CD8-positive, alpha-beta memory T cell (primary cell): ENCODE measurements at places on chromosomes 6 and 20. TPM values are rescaled to one million over a fixed set of nuclear protein-coding genes. Genes with fewer than 3 reads are reported as not detected.

The TRIM26 gene
- 94.6 TPM for total RNA-seq

DNA sequence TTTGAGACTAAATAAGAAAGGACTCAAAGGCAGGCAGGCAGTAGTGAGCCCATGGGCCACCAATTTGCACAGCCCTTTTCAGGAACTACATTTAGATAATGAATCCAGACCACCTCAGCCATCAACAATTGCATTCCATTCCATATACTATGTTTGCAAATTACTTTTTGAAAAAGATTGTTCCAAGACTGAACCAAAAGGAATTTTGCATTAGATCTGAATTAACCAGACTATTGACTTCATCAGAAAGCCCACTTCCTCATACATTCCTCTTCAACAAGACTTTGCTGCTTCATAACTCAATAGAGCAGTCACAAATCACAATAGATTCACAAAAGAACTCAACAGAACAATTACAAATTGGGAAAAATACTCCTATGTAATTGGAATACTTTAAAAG lies 229.1 kb downstream of the SIM1 start:
- H3K27ac ChIP-seq, result no peak overlapping the region
- no peaks in the 10 kb centered on the region for H3K27me3 ChIP-seq
- DNase-seq, result no peak
- H3K4me1 ChIP-seq, result no peaks in the 10 kb centered on the region

GRCh38 chr20:19626896-19627295 lies 131.2 kb upstream of the RIN2 start:
- H3K27ac ChIP-seq, result no peak overlapping the region
- no peaks in the 10 kb centered on the region for H3K4me1 ChIP-seq
- no peak overlapping the region for H3K4me3 ChIP-seq
- no peaks in the 10 kb centered on the region for H3K27me3 ChIP-seq
- no peaks in the 10 kb centered on the region for H3K36me3 ChIP-seq

GRCh38 chr6:149445573-149445972 lies 39.2 kb downstream of the ZC3H12D start:
- no peak overlapping the region for H3K27ac ChIP-seq
- DNase-seq, result no peak
- peaks cover 7% of the 10 kb centered on the region for H3K36me3 ChIP-seq

DNA sequence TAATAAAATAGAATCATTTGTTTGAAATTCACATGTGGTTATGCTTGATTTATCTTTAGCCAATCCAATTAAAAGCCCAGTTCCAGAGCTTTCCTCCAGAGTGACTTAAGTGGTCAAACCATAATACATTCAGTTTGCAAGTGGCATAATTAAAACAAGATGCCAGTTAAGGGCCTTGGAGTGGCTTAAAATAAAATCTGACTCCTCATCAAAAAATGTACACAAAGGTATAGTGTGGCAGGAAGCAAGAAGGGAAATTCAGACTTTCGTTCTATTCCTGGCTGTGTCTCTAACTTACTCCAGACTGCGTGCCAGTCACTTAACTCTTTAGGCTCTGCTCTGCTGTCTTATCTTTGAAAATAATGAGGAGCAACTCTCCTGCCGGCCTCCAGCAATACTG lies 251.3 kb upstream of the PRND start:
- H3K27me3 ChIP-seq, result no peaks in the 10 kb centered on the region
- no peak overlapping the region for H3K27ac ChIP-seq
- H3K4me1 ChIP-seq, result no peaks in the 10 kb centered on the region
- DNase-seq, result no peak
- H3K4me3 ChIP-seq, result no peak overlapping the region
- no peaks in the 10 kb centered on the region for H3K36me3 ChIP-seq

DNA sequence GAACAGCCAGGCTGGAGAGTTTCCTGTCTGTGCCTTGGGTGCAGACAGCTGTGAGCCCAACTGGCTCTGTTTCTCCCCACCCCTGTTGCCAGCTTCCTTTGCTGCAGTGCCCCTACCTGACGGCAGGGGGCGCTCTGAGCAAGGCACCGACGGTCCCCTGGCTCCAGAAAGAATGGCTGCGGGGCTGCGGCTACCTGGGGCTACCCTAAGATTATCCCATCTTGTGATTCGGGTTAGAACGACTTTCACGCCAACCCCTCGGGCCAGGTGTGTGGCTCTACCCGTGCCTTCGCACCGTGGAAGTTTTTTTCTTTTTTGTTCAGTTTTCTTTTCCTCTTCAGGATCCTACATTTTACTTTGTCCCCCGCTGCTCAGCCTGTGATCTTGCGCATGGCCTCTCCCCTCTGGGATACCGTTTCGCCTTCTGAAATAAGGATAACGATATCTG lies 33.4 kb upstream of the AAR2 start:
- no peaks in the 10 kb centered on the region for H3K27me3 ChIP-seq
- H3K4me3 ChIP-seq, result no peak overlapping the region
- no peak overlapping the region for H3K27ac ChIP-seq
- DNase-seq, result peak; percentile 66
- H3K4me1 ChIP-seq, result peaks cover 7% of the 10 kb centered on the region
- H3K36me3 ChIP-seq, result no peaks in the 10 kb centered on the region

GRCh38 chr6:89057759-89058158 lies 22.8 kb upstream of the PNRC1 start:
- no peak for DNase-seq

The LINC00237 gene
- total RNA-seq, result not detected

The GGT7 gene
- total RNA-seq, result 10.0 TPM

The HSP90AB1 gene
- 2,387 TPM for total RNA-seq

The NEDD9 gene
- 39.9 TPM for total RNA-seq

The STK38 gene
- total RNA-seq, result 44.9 TPM

DNA sequence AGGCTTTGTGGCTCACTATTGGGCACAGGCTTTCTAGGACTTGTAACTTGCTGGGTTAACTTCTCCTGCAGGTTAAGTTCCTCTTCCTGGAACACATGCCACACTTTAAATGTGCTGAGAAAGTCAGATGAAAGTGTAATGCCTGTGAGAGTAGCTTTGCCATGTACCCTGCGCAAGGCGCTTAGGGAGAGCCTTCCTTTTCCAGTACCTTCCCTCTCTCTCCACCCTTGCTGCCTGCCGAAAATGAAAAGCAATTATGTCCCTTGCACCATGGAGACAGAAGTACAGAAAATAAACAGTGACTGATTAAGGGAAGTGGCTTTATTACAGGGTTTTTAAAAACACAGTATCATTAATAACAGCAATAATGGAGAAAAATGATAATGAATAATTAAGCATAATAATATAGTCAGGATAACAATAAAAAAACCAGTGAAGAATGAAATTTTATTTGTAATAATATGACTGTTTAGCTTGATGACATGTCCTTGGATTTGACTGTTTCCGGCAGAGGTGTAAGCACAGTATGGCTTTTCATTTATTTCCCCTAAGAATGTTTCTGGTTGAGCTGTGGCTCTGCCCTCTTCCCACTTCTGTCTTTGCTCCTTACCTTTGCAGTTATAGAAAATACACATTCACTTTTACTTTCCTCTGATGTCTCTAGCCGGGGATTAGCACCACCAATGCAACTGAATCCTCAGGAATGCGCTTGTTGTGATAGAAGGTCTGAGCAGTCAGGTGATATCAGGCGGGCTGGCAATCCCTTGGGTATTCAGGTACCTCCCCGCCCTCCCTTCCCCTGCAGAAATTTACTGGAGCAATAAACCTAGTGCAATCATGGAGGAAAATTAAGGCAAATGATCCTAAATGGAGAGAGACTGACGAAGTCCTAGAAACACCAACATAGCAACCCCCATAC lies 472.3 kb upstream of the CITED2 start:
- H3K27me3 ChIP-seq, result no peaks in the 10 kb centered on the region
- no peak for DNase-seq
- no peaks in the 10 kb centered on the region for H3K4me1 ChIP-seq
